ENCODE measurements at places on chromosomes 13 and 19. TPM values are rescaled to one million over a fixed set of nuclear protein-coding genes. Genes with fewer than 3 reads are reported as not detected.

The GNG7 gene
- 18.0 TPM for total RNA-seq

The CKAP2 gene
- 7.0 TPM for total RNA-seq

The LILRB1 gene
- total RNA-seq = 0.33 TPM

The DIRAS1 gene
- total RNA-seq = 58.0 TPM

The TNFSF13B gene
- total RNA-seq = 0.26 TPM

The PRTN3 gene
- not detected for total RNA-seq

The ZNF560 gene
- not detected for total RNA-seq

The RGS9BP gene
- 2.5 TPM for total RNA-seq

The GFY gene
- not detected for total RNA-seq

The SCN1B gene
- 119 TPM for total RNA-seq

The DCT gene
- total RNA-seq = 0.39 TPM

The NKG7 gene
- total RNA-seq = 1.4 TPM

The PALM3 gene
- 0.28 TPM for total RNA-seq

The ATCAY gene
- total RNA-seq = not detected

The CABP5 gene
- not detected for total RNA-seq

The SKA3 gene
- total RNA-seq = 2.0 TPM

DNA sequence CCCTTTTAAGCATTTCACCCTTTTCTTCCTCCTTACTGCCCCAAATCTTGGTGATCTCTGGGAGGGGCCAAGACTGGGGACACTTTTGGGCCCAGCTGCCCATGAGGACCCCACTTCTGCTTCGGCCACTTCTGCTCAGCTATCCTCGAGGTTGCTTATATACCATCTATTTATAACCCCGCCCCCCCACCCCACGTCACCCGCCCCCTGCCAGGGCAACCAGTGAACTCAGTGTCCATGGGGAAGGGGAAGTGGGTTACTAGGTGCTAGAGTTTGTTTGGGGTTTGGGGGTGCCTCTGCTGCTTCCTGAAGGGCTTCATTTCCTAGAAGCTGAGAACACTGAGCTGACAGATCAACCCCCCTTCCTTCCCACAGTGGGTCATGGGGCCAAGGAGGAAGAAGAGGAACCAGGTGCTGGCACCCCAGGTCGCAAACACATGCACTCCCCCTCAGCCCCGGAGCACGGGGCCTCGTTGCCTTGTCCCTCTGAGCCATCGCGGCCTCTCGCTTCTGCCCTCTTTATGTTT lies 6.1 kb upstream of the ADGRE5 start:
- no peak for DNase-seq

- peak; percentile 85 for DNase-seq
Measured at GRCh38 chr19:39410017-39410830, 2.2 kb upstream of the PLEKHG2 start.

GRCh38 chr13:99923877-99924582 lies 47.5 kb downstream of the ZIC5 start:
- DNase-seq = no peak

GRCh38 chr19:12629215-12629614 lies 18.5 kb downstream of the ZNF791 start:
- DNase-seq = no peak

GRCh38 chr13:71877256-71877653 lies 10.3 kb upstream of the DACH1 start:
- DNase-seq = no peak

GRCh38 chr19:16514383-16515019 lies 18.3 kb downstream of the C19orf44 start:
- DNase-seq = no peak

- DNase-seq = no peak
Measured at GRCh38 chr13:40679480-40679985, 13.1 kb upstream of the FOXO1 start.

DNA sequence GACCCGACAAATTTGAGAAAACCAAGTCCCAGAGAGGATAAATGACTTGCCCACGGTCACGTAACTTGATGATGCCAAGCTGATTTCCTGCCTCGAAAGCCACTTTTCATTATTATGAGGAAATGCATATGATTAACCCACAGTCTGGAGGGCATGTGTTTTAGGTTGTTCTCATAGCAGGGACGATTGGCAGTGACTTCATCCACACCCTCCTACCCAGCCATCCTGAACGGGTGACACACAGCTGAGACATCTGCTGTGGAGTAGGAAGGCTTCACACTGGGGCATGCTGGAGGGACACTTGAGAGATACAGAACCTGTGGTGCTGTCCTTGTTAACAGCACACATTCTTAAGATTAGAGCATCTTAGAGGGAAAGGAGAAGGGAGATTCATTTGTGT lies 65.4 kb upstream of the WDFY2 start:
- DNase-seq = no peak

DNA sequence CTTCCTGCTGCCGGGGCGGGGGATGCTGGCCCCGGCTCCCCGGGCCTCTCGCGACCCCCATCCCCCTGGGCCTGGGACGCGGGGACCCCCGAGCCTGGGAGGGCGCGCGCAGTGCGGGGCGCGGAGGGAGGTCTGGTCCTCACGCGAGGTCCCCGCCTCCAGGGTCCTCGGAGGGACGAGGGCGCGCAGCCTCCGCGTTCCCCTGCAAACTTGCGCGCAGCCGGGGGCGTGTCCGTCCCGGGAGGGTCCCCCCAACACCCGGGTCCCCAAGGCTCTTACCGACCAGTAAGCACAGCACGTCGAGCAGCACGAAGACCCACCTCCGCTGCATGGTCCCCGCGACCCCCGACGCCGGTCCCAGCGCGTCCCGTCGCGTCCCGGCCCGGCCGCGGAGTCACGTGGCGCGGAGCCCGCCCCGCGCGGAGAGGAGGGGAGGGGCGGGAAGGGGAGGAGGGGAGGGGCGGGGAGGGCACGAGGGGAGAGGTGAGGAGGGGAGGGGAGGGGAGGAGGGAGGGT lies at the start of gene PLPP2:
Gene PLPP2 (minus strand): TSS at position 398 of the 516 bp plus-strand sequence. CDS start 67 bp downstream, at position 331.
- DNase-seq = no peak

DNA sequence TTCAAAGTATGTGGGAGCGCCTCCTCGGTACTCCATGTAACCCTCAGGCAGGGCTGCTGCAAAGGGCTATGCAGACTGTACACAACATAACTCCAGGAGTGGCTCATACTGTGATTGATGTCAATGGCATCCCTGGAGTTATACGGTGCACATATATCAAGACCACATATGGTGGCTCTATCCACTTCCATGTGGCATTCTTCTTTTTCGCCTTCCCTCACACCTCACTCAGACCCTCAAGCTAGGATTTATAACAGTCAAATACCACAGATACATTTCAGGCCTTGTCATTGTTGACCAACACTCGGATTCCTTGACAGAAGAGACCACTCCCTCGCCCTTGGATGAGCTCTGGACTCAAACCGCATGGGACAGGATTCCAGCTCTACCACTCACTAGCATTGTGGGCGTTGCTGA lies 11.3 kb upstream of the UBL3 start:
- no peak for DNase-seq

- no peak for DNase-seq
Measured at GRCh38 chr13:113968463-113969310, 5.2 kb downstream of the C13orf46 start.

DNA sequence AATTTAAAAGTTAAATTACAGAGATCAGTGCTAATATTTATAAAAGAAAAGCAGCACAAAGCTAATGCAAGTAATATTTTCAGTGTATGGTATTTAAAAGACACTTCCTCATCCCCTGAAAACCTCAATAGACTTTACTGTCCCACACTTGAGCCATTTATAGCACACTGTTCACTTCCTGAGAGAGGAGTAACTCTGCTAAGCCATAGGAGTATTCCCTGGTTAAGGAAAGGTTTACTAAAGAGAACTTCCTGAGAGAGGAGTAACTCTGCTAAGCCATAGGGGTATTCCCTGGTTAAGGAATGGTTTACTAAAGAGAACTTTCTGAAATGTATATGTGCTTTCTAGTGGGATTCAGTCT lies 159.4 kb downstream of the NHLRC3 start:
- DNase-seq = no peak

GRCh38 chr19:7744199-7744786 lies 3.0 kb downstream of the CD209 start:
- no peak for DNase-seq

GRCh38 chr19:12984683-12985048 lies 10.6 kb upstream of the NFIX start:
- DNase-seq = no peak

- no peak for DNase-seq
Measured at GRCh38 chr13:95535243-95535642, 17.3 kb upstream of the CLDN10 start.

- DNase-seq = no peak
Measured at GRCh38 chr13:84413016-84413415, 530.7 kb upstream of the SLITRK1 start.

DNA sequence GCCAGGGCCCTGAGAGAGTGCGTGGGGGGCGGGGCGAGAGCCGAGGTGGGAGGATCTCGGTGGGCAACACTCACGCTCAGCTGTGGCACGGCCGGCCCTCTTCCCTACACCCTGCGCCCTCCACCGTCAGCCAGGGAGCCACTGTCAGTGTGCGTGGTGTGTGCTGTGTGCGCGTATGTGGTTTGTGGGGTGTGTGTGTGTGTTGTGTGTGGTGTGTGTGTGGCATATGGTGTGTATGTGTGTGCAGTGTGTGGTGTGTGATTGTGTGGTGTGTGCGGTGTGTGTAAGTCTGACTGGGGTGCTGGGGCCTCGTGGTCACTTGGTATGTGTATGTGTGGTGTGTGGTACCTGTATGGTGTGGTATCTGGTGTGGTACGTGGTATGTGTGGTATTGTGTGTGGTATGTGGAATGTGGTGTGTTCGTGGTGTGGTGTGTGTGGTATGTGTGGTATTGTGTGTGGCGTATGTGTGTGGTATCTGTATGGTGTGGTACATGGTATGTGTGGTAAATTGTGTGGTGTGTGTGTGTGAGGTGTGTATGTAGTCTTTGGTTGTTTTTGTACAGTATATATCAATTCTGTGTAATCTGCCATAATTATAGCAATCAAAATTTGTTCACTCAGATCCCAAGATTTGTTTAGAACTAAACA lies 5.1 kb downstream of the GRK1 start:
- no peak for DNase-seq

GRCh38 chr13:110136660-110137585 lies 170.0 kb downstream of the COL4A1 start:
- peak; percentile 59 for DNase-seq

- DNase-seq = no peak
Measured at GRCh38 chr13:23751195-23751594, 138.0 kb downstream of the MIPEP start.

DNA sequence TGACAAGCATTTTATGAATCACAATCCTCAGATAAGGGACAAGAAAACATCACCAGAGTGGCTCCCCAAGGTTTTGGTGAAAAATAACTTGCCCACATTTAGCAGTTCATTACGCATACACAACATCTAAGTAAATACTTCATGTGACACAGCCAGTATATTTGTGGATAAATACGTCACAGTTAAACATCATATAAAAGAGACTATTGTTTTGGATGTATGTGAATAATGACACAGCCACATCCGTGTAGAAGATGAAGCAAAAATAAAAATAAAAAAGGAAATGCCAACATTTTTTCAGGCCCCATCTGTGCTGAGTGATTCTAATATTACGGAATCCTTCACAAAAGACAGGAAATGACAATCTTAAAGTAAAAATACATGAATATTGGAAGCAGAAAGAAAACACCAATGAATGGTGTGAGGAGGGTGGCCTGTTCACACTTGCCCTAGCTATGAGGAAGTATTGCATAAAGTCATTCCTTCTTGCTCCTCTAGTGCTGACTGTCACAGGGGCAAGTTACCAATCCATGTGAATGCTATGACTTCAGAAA lies 457.1 kb downstream of the KLF12 start:
- DNase-seq = no peak

GRCh38 chr13:104837756-104838155 lies 1697.7 kb downstream of the EFNB2 start:
- DNase-seq = no peak

GRCh38 chr13:112744168-112745021 lies 54.6 kb downstream of the ATP11A start:
- DNase-seq = no peak

- DNase-seq = no peak
Measured at GRCh38 chr19:38213911-38214625, 10.0 kb downstream of the DPF1 start.

DNA sequence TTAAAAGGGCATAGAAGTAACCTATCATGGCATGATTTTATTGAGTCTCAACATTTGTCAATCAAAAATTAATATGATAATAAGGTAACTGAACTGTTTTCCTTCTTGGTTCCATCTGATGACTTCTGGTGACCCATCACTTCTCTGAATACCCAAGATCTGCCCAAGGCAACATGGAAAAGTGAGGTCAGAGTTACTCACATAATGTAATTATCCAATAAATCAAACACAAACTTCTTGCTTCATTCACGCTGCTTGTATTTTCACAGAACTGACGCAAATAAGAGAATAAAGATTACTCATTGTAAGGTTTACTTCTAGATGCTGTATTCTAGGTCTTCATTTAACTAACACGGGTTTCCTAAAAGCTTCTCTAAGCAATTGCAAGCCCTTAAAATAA lies 361.6 kb downstream of the RBM26 start:
- DNase-seq = no peak

GRCh38 chr19:18847549-18848463 lies 16.0 kb downstream of the UPF1 start:
- peak; percentile 70 for DNase-seq

DNA sequence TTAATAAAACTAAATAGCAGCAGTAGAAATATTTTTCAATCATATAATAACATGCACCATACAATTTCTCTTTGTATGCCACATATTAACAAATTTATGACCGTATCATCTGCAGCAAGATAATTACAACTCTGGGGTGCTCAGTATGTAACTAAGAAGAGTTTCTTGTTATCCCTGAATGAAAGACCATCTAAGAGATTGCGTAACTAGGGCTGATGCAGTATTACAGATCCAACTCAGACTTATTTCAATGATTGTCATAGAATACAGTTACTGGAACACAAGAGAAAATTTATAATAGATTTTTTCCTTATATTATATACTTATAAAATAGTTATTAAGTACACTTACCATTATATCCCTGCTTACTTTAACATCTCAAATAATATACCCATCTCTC lies 305.1 kb downstream of the SLITRK1 start:
- no peak for DNase-seq

- DNase-seq = no peak
Measured at GRCh38 chr19:51514866-51515481, 13.4 kb upstream of the SIGLEC12 start.

- DNase-seq = no peak
Measured at GRCh38 chr13:99733346-99733745, 232.1 kb downstream of the TM9SF2 start.

GRCh38 chr13:98927951-98928927 lies 49.6 kb downstream of the DOCK9 start:
- DNase-seq = peak; percentile 67

DNA sequence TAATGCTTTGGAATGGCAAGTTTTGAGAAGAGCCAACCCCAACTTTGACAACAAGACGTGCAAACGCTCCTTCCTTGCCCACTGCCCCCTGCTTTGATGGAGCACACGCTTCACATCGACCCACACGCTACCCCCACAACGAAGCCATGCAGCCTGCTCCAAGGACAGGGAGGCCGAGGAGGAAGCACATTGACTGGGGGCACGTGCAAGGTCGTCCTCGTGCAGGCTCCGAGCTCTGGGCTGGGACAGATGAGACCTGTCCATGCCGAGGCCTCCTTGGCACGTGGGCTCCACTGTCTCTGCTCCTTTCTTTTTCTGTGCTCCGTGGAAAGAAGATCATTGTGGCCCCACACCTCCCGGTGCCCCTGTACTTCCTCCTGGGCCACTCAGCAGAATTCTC lies 309.0 kb downstream of the TEX29 start:
- peak; percentile 4 for DNase-seq
